Endothelial cell (in vitro differentiated cells): ENCODE measurements at places on chromosomes 6 and 20.

DNA sequence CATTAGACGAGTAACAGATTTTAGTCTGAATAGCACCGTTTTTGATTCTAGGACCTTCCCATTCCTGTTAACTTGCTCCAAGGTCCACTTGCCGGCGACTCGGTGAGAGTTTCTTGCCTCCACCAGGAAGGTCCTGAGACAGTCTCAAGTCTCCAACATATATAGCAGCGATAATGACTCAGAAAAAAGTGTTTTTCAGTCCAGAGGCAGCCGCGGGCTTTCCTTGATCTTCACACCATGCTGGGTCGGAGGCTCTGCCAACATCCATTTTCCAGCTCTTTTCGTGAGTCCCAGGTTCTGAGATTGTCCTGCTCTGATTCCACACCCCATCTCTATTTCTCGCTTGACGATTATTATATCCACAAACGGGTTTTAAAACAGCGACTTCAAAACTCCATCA lies 170.5 kb downstream of the GPX5 start:
- no peak for DNase-seq

DNA sequence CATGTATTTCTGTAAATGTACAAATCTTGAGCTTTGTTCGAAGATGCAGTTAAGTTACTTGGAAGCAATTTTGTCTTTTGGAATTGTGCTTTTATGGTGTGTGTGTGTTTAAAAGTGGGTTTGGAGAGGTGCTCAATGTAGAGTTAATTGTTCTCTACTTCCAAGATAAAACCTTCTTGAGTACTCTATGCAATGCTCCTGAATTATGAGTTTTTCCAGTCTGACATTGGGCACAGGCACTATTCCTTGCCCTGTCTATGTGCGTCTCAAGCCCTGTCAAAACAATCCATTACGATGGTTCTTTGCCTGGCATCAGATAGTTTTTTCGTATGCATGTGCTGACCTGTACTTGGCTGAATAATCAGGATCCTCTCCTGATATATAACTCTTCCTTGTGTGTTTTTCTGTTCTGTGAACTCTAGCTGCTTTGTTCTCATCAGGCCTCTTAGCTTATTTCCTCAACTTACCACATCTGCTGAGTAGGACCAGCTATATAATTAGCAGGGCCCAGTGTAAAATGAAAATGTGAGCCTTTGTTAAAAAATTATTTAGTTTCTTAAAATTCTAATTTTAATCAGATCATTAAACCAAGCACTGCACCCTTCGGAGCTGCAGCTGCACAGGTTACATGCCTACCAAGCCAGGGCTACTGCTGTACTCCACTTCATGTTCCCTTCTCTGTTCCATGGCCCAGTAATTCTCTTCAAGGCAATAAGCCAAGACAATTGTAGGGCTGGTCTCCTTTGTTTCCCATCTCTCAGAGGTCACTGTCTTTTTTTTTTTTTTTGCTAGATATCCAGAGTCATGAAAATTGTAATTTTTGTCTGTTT lies 160.1 kb downstream of the ZFAND3 start:
- DNase-seq: no peak

DNA sequence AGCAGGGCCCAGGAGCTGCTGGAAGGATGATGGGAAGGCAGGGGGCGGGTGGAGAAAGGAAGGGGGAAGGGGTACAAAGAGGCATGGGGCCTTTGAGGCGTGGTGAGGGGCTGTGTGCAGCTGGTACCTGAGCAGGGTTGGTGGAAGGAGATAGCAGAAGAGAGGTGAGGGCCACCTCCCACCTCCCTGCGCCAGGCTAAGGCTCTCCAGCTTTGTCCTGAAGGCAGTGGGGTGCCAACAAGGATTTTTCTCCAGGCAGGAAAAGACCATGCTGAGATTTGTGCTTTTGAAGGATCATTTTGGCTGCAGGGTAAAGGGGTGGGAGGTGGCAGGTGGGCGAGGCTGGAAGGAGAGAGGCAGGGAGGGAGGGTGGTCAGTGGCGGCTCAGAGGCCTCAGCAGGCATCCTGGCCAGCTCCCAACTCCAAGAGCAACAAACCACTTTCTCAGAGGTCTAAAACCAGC lies 40.8 kb downstream of the NOL4L start:
- DNase-seq: no peak

DNA sequence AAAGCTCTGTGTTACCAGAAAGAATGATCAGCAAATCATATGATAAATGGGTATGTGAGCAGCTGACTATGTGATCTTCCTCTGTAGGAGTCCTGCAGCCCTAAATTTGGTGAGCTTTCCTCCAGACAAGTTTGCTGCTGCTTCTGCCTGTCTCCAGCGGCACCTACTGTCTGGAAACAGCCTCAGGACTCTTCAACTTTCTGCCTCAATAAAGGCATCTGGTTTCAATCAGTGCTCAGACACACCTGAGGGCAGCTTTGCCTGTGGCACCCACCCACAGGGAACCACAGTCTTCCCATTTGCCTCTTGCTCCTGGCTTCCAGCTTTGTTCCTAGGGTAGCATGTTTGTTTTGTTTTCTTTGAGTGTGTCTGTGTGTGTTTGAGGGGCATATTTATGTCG lies 727.9 kb upstream of the MAN1A1 start:
- DNase-seq: peak; percentile 9

DNA sequence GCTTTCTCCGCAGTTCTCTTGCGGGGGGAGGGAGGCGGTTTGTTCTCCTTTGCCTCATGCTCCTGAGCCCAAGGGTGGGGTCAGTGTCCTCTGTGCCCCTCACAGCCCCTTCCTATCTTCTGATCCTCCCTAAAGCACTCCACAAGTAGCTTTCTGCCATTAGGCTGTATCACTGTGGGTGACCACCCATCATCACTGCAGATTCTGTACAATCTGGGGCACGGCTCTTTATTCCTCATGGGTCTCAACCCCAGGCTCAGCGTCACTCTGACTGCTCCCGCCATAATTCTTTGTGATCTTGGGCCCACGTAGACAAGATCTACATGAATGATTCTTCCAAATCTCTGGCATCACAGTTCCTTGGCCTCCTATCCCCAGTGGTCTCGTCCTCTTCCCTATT lies 10.5 kb downstream of the NCR2 start:
- DNase-seq: no peak
